Uterine smooth muscle cell (primary cell): ENCODE measurements at places on chromosomes 1 and 21. TPM values are rescaled to one million over a fixed set of nuclear protein-coding genes. Genes with fewer than 3 reads are reported as not detected.

NR1I3 gene
- total RNA-seq = not detected in 2 replicates

TBX19 gene
- 0.33 and 1.1 TPM in 2 replicates for total RNA-seq

ARHGEF10L gene
- 20.8 and 24.7 TPM in 2 replicates for total RNA-seq

FLG2 gene
- under 0.01 TPM in 1 of 2 replicates, not detected in the other for total RNA-seq
